ENCODE measurements at places on chromosomes 16 and 17. TPM values are rescaled to one million over a fixed set of nuclear protein-coding genes. Genes with fewer than 3 reads are reported as not detected.

TNP2 gene
- not detected for total RNA-seq

HSD3B7 gene
- total RNA-seq: 5.3 TPM

EPOP gene
- total RNA-seq: 3.6 TPM

HES7 gene
- 5.9 TPM for total RNA-seq

G6PC1 gene
- total RNA-seq: not detected

TSNAXIP1 gene
- 1.1 TPM for total RNA-seq

Measured in MCF 10A (cell line).